ENCODE measurements at places on chromosomes 16 and 17.

- DNase-seq: no peak
These were observed 1.2 kb downstream of the STAT5B start for GRCh38 chr17:42274812-42275526.

DNA sequence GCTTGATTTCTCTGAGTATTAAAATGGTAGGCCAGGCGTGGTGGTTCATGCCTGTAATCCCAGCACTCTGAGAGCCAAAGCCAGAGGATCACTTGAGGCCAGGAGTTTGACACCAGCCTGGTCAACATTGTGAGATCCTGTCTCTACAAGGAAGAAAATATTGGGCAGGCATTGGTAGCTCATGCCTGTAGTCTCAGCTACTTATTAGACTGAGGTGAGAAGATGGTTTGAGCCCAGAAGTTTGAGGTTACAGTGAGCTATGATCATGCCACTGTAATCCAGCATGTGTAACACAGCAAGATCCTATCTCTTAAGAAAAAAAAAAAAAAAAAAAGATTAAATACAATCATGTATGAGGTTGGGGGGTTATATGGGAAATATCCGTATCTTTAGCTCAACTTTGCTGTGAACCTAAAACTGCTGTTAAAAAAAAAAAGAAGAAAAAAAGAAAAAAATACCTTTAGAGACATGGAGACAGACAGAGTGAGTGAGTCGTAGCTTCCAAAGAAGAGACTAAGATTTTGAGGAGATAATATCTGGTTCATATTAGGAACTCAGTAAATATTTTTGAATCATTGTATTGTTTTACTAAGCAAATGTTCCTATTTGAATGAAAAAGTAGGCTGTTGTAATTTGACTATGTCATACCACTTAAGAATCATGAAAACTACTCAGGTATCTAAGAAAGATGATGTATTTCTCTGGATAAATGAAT, 325.7 kb upstream of the TBX2 start:
- no peak for DNase-seq

- no peak for DNase-seq
These were observed 18.7 kb downstream of the DUS2 start for GRCh38 chr16:68041783-68042182.

DNA sequence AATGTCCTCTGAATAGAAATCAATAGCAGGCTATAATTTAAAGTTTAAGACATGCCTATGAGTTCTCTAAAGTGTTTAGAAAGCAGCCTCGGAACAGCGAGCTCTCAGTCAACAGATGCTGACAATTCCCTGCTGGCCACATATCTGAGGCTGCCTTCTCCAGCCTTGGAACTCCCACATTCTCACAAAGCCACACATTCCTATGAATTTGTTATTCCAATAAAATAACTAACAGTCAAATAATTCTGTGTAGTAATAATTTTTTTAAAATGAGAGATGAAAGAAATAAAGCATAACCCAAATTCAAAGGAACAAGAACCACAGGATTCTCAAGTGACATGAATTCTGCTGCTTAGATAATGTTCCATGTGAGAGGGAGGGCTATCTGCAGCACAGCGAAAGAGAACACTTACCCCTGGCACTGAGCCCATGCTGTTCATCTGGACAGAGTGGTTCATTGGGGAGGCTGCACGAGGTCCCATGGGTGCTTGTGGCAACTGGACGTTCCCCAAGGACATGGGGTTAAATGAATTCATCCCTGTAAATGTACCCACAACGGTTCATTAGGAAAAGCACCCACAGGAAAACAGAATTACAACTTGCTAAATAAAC, 56.9 kb upstream of the TRAP1 start:
- DNase-seq: no peak

DNA sequence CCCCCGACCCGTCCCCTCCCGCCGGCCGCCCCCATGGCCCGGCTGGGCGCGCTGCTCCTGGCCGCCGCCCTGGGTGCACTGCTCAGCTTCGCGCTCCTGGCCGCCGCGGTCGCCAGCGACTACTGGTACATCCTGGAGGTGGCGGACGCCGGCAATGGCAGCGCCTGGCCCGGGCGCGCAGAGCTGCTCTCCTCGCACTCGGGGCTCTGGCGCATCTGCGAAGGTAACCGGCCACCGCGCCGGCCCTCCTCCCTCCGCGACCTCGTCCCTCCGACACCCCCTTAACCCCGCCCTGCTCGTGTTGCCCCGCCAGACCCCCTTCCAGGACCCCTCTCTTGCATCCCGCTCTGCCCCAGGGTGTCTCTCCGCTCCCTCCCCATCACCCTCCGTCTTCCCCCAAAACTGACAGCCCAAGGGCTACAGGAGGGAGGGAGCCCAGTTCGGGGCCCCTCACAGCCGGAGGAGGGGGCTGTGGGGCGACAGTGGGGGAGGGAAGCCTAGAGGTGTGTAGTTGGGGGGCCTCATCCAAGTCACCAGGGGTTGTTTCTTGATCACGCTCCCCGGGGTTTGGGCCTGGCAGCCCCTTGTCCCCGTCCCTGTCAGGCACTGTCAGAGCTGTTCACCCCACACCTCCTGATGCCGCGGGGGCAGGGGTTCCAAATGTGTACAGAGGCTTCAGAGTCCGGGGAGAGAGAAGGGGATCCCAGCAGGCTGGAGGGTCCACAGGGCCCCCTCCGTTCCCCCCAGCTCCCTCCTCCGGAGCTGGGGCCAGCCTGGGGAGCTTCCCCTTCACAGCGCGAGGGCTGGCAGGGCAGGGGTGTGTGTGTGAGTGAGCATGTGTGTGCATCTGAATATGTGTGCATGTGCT, 794 bp downstream of the TMEM235 start:
- no peak for DNase-seq

- DNase-seq: no peak
These were observed 96.6 kb downstream of the TBC1D16 start for GRCh38 chr17:79939094-79939435.

- no peak for DNase-seq
These were observed 14.1 kb downstream of the TMEM238L start for GRCh38 chr17:10789694-10790271.

- DNase-seq: no peak
These were observed 46.1 kb downstream of the ABCA8 start for GRCh38 chr17:68909066-68909465.

DNA sequence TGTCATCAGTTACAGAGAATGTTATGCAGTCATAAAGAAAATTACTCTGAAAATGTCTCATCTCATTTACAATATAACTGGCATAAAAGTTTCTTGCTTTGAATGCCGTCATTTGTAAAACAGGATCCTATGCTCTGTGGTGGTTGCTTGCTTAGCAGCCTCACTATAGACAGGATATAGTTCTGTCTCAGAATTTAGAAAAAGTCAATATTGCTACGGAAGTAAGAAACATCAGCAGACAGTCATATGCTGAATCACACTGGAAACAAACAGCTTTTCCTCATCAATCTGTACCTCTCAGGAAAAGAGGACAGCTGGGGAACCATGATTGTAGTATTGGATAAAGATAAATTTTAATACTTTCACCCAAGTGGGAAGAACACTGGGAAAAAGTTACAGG, 105.5 kb downstream of the MYO1D start:
- no peak for DNase-seq

GRCh38 chr17:14301279-14302090, 604 bp downstream of the HS3ST3B1 start:
- no peak for DNase-seq

- DNase-seq: no peak
These were observed 214.7 kb downstream of the RPTOR start for GRCh38 chr17:80759377-80759673.

- DNase-seq: no peak
These were observed 115.4 kb upstream of the CDC42EP4 start for GRCh38 chr17:73427198-73427597.

DNA sequence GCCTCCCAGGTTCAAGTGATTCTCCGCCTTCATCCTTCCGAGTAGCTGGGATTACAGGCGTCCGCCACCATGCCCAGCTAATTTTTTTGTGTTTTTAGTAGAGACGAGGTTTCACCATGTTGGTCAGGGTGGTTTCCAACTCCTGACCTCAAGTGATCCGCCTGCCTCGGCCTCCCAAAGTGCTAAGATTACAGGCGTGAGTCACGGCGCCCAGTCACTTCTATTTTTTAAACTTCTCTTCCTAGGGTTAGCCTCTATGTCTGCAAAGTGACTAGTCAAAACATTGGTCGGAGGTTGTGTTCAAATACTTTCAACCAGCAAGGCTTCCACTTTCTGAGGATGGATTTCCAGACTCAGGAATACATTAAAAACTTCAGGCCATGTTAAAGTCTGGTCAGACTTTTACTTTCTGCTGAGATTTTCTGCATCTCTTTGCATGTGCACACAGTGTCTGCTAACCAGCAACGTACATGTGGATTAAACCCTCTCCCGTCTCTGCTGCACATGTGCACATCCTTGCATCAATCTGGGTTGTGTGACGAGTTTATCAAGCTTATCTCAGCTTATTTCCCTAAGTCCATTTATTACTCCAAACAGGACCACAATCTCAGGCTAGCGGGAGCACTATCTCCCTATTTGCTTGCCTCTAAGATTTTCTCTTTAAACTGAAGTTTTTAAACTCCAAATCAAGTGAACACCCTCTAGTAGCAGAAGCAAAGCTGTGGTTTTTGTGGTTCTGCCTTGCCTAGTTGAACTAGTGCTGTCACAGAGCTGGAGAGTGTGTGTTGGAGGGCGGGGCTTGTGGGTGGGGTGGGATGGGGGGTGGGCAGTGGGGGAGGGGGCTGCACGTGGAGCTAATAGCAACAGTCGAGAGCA, 525.2 kb upstream of the GOT2 start:
- DNase-seq: no peak

- DNase-seq: no peak
These were observed 62.6 kb downstream of the AXIN2 start for GRCh38 chr17:65498816-65499215.

DNA sequence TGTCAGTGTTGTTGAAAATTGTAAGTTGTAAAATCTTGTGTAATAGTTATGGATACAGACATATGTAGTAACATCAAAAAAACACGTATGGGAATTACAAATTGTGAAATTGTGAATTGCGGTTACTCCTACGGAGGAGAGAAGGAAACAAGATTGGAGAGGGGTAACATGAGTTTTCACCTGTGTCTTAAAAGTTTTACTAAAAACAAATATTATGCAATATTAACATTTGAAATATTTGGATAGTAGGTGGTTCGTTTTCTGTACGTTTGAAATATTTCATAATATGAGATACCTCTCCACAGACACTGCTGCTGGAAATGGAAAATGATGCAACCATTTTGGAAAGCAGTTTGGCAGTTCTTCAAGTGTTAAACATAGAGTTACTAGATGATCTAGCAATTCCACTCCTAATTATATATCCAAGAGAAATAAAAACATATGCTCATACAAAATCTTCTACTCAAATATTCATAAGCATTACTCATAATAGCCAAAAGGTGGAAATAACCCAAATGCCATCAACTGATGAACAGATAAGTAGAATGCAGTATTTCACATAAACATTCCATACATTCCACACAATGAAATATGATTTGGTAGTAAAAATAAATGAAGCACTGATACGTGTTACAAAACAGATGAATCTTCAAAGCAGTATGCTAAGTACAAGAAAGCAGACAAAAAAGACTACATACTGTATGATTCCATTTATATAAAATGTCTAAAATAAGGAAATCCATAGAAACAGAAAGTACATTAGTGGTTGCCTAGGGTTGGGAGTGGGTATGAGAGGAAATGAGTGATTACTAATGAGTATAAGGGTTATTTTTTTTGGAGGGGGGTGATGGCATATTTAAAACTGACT, 40.7 kb upstream of the ABCA10 start:
- no peak for DNase-seq

DNA sequence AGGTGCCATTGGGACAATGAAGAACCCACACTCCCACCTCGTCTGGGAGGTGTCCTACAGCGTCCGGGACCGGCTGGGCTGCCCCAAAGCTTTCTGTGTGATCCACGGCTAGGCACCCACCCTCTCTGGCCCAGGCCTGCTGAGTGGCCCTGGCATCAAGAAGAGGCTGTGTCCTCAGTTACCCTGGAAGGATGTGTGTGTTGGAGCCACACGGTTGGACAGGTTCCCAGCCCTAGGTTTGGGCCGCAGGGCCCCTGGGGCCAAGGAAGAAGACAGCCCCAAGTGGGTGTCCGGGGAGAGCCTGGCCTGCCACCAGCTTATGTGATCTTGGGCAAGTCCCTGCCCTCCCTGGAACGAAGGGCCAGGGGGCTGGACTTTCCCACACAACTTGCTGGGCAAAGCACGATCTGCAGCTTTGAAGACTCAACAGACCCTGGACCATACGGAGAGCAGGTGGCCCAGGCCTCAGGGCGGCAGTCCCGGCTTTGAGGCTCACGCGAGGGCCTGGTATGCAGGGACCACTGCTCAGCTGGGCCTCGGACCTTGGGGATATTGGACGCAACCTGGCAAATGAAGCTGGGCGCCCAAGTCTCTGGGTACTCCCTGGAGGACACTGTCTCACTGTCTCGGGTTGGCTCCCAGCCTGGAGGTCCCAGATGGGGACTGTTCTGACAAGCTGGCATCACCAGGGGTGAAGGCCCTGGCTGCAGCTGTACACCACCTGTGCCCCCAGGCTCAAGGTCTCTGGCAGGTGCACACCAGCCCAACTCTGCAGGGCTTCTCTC, 17.5 kb downstream of the MYBBP1A start:
- no peak for DNase-seq

GRCh38 chr16:30927789-30928378, 4.5 kb downstream of the FBXL19 start:
- no peak for DNase-seq

GRCh38 chr16:4799171-4799855, 3.1 kb downstream of the ROGDI start:
- DNase-seq: no peak

Measured in central memory CD8-positive, alpha-beta T cell (primary cell).